MCF 10A (cell line): ENCODE measurements at places on chromosomes 6 and 20.

DNA sequence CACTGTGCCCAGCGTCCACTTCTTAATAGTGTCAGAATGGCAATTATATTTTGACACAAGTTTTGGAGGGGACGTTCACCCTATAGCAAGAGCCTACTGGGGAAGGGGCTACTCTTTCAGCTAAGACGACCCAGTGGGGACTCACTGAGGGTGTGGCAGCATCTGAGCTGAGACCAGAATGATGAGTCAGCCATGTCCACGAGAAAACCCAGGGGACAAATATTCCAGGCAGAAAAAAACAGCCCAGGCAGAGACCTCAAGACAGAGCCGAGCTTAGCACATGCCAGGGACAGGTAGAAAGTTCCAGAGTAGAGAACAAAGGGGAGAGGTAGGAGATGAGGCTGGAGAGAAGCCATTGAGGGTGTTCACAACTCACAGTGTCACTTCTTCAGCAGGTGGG, 11.2 kb downstream of the CNBD2 start:
- no peak for DNase-seq

DNA sequence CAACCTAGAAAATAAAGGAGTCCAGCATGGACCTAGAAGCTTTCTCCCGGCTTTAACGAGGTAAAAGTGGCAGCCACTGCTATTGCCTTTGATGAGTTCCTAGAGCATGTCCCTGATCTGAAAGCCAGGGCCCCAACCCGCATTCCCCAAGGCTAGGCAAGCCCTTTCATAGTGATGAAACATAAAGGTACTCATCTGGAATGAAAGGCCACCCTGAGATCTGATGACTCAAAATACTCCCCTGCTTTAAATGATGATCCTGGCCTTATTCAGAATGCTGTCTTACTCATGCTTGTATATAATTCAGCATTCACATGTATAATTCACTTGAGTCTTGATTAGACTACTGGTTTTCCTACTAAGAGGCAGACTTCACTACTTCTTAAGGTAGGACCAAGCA, 21.3 kb downstream of the TTPAL start:
- DNase-seq: peak; percentile 85

DNA sequence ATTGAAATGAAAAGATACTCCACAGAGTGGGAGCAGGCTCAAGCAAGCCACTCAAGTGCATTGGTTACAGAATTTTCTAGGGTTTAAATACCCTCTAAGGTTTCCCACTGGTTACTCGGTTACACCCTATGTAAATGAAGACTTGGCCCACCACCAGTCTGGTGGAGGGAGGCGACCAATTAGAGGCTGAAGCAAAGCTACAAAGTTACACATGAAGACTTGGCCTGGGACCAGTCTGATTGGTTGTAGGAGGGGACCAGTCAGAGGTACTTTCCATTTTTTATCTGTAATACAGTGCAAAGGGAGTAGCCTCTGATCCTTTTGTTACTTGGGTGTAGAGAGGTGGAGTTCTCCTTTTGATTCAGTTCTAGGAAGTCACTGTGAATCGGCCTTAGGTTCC, 7.6 kb downstream of the SRSF12 start:
- DNase-seq: no peak

- DNase-seq: peak; percentile 74
These were observed 2.9 kb upstream of the BMP6 start for GRCh38 chr6:7723041-7723447.

GRCh38 chr20:19631410-19631809, 126.6 kb upstream of the RIN2 start:
- no peak for DNase-seq

- DNase-seq: no peak
These were observed 173.8 kb downstream of the PTPRK start for GRCh38 chr6:128346569-128346968.

DNA sequence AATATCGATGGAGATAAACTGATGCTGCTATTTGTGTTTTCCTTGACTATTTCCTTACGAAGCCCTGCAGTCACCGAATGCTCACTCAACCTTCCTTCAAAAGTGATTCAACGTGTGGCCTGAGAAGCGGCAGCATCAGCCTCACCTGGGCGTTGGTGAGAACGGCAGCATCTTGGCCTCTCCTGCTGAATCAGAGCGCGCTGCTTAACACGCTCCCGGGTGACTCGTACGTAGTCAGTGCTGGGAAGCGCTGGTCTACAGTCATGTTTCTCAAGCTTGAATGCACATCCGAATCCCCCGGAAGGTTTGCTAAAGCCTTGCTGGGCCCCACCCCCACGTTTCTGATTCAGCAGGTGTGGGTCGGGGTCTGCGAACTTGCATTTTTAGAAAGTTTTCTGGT, 214.1 kb upstream of the RREB1 start:
- DNase-seq: peak; percentile 21

- DNase-seq: no peak
These were observed 17.6 kb downstream of the EEF1A1 start for GRCh38 chr6:73503027-73503772.

- DNase-seq: peak; percentile 78
These were observed 55.5 kb upstream of the SGK1 start for GRCh38 chr6:134373282-134373922.

- DNase-seq: peak; percentile 49
These were observed 42.0 kb downstream of the IRAK1BP1 start for GRCh38 chr6:78909391-78909790.

GRCh38 chr6:113381232-113381631, 475.9 kb upstream of the MARCKS start:
- no peak for DNase-seq

DNA sequence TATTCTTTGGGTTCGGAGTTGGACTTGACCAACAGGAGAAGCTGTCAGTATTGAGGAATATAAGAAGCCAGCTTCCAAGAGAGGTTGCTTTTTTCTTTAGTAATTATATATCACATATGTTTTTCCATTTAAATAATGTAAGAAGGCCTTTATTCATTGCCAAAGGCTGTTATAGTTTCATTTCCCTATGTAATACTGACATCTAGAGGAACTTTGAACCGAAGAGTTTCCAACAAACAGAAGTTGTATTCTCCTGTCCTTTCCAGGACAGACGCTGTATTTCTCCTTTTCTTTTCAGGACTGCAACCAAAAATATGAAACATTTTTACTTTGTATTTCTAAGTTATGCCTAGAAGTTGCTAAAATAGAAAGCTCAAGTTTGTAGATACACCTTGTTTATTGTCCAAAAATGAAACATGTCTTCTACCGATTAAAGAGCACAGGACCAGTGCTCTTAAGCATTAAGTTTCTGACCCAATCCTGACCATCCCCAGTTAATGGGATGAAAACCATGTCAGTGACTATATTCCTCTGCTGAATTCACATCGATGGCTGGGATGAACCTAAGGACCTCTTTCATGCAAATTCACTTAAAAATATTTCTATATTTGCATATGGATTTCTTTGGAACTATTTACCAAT, 55.1 kb downstream of the MYLK4 start:
- DNase-seq: peak; percentile 43

DNA sequence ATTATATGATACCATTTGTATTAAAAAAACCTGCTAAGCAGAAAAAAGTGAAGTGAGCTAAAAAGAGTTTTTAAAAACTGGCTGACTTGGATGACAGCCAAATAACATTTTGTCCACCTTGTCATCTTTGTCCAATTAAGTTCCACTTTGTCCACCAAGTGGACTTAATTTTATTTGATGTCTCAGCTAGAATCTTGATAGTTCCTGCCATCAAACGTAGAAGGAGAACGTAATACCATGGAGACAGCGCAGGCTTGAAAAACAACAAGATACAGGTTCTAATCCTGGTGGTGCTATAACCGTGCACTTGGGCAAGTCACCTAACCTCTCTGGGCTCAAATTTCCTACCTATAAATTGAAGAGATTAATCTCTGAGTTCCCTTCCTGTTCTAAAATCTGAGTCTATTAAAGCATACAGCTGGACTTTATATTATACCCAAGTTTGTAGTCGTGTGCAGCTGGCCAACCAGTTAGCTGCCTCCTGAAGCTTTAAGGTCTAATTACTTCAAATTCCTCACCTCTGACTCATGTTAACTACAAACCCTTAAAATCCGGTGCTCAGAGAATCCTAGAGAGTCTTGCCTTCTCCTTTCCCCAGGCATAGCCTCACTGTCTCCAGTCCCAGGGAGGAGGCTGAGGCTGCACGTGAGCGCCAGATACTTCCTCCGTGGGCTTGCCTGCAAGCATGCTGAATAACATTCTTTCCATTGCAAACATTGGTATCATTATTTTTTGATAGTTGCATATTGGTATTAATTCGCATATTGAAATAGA, 16.8 kb downstream of the TMEM244 start:
- peak; percentile 72 for DNase-seq

DNA sequence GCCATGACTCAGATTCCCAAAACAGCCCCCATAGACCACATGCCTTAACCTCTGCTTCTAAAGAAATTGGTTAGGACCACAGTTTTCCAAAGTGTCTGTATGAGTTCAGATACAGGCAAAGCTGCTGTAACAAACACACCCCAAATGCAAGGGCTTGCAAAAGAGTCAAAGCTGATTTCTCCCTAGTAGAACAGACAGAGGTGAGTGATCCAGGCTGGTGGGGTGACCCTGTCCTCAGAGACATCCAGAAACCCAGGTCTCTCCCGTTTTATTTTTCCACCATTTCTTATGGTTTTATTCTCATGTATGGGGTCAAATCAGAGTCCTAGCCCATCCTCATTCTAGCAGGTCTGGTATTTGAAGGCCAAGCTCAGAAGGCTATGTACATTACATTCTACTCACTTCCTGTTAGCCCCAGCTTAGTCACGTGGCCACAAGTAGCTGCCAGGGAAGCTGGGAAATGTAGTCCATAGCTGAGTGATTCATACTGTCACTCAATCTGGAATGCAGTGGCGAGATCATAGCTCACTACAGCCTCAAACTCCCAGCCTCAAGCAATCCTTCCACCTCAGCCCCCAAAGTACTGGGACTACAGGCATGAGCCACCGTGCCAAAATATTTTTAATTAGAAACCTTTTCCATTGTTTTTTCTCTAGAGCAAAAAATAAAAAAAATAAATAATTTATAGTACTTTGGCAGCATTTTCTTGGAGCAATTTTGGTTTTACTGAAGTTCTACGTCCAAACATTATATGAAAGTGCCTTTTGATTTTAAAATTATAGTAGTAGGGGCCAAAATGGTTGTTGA, 175.2 kb downstream of the ZMYND8 start:
- peak; percentile 84 for DNase-seq

- no peak for DNase-seq
These were observed 139.5 kb downstream of the ERMARD start for GRCh38 chr6:169890901-169891300.

GRCh38 chr6:144055121-144055931, 40.0 kb downstream of the SF3B5 start:
- no peak for DNase-seq

DNA sequence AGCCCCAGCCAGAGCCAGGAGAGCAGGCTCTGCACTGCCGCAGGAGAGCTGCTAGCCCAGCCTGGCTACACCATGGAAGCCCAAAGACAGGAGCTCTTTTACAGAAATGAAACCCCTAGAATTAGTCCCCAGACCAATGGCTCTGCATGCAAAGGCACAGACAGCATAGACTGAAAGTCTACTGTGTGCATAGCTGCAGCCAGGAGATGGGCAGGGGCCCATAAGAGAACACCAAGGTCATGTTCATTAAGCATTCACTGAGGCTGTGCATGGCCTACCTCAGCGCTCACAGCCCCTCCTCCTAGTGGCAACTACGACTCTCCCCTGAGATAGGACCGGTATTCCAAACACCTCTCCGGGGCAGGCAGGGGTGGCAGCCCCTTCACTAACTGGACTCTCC, 34.9 kb downstream of the SNX5 start:
- DNase-seq: no peak

- DNase-seq: no peak
These were observed 81.2 kb upstream of the VSTM2L start for GRCh38 chr20:37821696-37822095.

- no peak for DNase-seq
These were observed 40.3 kb downstream of the PPP1R14C start for GRCh38 chr6:150183105-150183504.

DNA sequence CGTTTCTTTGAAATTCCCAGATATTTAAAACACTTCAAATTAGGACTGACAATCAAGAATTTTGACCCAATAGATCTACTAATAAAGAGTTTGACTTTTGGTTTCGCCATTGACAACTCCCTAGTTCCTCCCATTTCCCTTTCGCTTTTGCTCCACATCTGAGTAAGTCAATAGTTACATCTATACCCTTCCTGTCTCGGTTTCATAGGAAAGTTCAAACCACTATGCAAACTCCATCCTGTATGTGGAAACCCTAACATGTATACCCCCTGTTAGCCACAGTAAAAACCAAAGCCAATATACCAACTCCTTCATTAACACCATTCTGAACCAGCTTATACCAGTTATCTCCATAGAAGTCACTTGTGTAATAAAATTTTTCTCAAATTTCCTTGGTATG, 311.1 kb downstream of the MMUT start:
- DNase-seq: no peak

DNA sequence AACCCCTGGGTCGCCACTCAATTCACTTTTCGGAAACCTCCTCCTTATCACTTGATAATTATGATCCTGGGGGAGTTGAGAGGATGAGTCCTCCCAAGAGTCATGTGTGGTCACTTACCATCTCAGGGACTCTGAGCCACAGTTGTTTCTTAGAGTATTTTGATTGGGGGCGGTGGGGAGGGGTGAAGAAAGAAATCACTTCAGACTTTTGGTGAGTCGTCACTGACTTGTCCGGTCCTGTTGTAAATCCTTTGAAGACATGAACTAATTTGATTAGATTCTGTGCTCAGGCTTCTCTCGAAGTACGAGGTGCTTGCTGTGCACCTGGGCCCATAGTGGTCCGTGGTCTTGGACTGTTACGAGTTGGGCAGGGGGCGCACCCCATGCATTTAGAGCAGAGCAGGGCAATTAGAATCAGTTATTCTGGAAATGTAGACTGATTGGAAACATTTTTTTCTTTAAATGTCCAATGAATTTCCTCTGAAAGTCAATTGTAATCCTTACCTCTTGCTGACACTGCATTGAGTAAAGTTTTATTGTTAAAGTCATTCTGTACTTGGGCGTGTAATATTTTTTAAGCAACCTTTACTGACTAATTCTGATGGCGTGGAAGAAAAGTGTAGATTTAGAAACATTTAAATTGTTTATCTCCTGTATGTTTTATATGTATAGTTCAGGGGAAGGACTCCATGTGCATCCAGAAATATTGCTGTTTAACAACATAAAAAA, 173.4 kb downstream of the SLC16A10 start:
- peak; percentile 23 for DNase-seq

GRCh38 chr6:39892490-39893129, 41.7 kb downstream of the MOCS1 start:
- DNase-seq: peak; percentile 55

GRCh38 chr6:95676011-95676628, 98.8 kb downstream of the MANEA start:
- no peak for DNase-seq

DNA sequence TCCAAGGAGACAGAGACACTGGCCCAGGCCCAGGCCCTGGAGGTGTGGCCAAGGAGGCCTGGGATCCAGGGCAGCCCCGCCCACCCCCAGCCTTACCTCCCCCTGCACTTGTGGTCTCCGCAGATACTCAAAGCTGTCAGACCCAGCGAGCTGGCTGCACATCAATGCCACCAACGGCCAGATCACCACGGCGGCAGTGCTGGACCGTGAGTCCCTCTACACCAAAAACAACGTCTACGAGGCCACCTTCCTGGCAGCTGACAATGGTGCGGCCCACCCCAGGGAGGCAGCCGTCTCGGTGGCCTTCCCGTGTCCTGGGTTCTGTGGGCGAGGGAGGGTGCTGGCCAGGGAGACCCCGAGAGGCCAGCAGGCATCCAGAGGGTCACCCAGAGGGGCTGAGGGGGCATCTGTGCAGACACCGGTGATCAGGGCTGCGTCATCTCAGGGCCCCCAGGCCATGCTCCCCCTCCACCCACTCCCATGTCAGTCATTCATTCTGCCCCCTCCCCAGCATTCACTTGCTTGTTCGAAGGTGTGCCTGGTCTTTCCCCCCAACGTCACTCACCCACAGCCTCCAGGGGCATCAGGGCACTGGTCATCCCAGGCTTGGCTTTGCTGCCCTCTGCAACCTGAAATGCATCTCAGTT, 141.3 kb downstream of the TAF4 start:
- DNase-seq: no peak
